ENCODE measurements at places on chromosomes 7 and 10.

- no peak for DNase-seq
Measured at GRCh38 chr7:130614449-130614848, 54.1 kb downstream of the COPG2 start.

DNA sequence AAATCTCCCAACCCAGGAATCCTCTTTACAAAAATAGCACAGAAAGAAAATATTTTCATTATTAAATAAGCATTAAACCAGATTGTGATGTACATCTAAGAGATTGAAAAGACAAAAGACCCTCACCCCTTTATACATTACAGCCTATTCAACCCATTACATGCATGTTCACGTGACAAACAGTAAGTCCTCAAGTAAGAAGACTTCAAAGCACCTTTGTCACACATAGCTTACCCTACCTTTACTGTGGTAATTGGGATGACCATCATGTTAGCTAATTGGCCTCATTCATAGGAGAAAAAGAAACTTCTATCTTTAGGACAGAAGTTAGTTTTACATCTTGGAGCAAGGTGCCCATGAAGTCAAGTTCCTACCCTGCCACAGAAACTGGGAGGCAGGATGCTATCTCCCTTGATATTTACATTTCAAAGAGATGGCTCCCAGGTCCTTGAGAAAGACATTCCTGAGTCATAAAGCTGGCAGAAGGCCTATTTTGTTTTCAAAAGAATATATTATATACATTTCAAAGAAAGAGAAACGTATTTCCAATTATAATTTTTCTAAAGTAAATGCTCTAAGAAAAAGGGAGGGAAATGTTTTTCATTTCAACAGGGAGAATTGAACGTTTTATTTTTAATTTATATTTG lies 48.1 kb downstream of the GNAI1 start:
- DNase-seq: peak; percentile 9

DNA sequence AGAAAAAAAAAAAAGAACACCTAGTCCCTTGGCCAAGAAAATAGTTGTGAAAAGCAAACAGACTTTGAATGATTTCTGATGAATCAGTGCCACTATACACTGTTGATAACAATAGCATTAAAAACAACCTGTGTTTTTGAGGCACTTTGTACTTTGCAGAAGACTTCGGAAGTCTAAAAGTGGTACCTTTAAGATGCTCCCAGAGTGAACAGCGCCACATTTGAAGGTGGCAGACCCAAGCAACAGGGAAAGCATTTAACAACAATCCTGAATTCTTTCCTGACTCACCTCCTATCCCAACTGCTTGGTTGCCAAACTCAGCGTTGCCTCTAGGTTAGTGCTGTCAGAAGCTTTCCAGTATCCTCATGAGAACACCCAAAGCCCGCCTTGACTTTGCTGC lies 102.5 kb upstream of the CCDC6 start:
- no peak for DNase-seq

- no peak for DNase-seq
Measured at GRCh38 chr10:33160151-33160550, 174.3 kb downstream of the NRP1 start.

- no peak for DNase-seq
Measured at GRCh38 chr7:30363778-30364563, 79.6 kb downstream of the ZNRF2 start.

GRCh38 chr7:66912195-66912594 lies 8.8 kb upstream of the TMEM248 start:
- no peak for DNase-seq

- no peak for DNase-seq
Measured at GRCh38 chr7:105940109-105940508, 23.0 kb upstream of the CDHR3 start.

DNA sequence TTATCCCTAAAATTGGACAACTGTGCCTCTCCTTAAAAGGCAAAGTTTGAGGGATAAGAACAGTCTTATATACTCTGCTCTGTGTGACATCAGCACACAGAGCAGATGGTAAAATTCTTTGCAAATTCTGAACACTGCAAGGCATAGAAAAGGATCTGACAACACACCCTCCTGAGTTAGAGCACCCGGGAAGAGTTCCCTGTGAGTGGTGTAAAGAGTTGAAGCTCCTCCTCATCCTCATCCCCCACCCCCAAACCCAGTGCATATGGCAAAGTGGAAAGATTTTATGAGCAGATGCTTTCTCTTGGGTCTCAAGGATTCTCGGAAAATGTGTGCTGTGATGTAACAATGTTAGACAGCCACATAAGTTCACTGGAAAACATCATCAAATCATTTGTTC lies 40.0 kb upstream of the DGKI start:
- peak; percentile 12 for DNase-seq

- DNase-seq: no peak
Measured at GRCh38 chr7:90605055-90605454, 8.9 kb downstream of the CDK14 start.

GRCh38 chr7:75866114-75866488 lies 12.7 kb upstream of the RHBDD2 start:
- peak; percentile 38 for DNase-seq

- no peak for DNase-seq
Measured at GRCh38 chr7:41121228-41121627, 581.7 kb downstream of the INHBA start.

- DNase-seq: no peak
Measured at GRCh38 chr10:76125900-76126299, 694.5 kb downstream of the LRMDA start.

DNA sequence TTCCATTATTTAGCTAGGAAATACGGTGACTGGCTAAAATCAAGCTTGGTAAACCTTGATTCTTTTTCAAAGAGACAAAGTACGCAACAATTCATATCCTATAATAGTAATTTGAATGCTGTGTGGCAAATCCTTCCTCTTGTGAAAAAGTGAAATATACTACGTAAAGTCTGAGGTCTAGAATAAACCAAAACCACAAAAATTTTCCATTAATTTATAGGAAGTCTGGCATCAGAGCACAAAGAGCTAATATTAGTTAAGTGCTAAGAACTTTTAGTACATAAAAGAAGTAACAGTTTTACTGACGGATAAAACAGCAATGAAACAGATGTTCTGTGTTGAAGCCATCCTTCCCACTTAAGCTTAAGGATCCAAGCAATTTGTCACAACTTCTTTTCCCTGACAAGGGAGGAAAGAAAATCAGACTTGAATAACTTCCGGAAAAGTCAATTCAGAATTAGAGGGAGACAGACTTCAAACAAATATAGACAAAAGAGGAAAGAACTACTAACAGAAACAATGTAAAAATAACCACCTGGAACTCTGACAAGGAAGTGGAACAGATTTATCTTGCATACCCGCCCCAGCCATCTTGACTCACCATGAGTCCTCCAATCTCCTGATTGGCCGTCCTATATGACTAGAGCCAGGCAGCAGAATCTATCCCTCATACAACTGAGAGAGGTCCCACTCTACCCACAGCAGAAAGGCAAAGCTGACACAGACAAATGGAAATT lies 34.6 kb downstream of the RHEB start:
- DNase-seq: peak; percentile 94

DNA sequence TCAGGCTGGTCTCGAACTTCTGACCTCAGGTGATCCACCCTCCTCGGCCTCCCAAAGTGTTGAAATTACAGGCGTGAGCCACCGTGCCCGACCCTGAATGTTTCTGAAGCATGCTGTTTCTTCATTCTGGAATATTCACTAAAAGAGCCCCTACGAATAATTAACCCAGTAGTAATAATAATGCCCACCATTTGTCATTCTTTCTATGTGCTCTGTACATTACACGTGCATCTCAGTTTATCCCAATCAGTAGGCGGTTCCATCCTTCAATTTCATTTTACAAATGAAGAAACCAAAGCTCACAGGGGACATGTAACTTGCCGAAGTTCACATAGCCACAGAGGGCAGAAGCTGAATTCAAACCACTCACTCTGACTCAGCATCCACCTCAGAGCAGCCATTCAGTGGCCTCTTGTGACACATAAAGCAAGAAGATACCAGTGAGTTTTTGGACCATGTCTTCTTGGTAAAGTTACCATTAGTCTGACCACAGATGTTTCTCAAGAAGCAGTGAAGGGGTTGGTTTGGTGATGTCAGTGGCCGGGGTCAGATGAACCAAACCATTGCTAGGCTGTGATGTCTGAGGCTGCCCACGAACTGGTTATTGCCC lies 71.9 kb upstream of the DUSP5 start:
- DNase-seq: peak; percentile 98

GRCh38 chr10:88538048-88538447 lies 45.1 kb downstream of the RNLS start:
- DNase-seq: peak; percentile 28

GRCh38 chr7:6279341-6279740 lies 6.9 kb upstream of the CYTH3 start:
- no peak for DNase-seq

- DNase-seq: no peak
Measured at GRCh38 chr7:112537822-112538387, 57.1 kb downstream of the LSMEM1 start.

- peak; percentile 71 for DNase-seq
Measured at GRCh38 chr7:101625031-101625791, 3.9 kb downstream of the MYL10 start.

- no peak for DNase-seq
Measured at GRCh38 chr10:118956802-118957442, 72.6 kb upstream of the NANOS1 start.

- peak; percentile 20 for DNase-seq
Measured at GRCh38 chr7:139738101-139738489, 39.7 kb downstream of the HIPK2 start.

DNA sequence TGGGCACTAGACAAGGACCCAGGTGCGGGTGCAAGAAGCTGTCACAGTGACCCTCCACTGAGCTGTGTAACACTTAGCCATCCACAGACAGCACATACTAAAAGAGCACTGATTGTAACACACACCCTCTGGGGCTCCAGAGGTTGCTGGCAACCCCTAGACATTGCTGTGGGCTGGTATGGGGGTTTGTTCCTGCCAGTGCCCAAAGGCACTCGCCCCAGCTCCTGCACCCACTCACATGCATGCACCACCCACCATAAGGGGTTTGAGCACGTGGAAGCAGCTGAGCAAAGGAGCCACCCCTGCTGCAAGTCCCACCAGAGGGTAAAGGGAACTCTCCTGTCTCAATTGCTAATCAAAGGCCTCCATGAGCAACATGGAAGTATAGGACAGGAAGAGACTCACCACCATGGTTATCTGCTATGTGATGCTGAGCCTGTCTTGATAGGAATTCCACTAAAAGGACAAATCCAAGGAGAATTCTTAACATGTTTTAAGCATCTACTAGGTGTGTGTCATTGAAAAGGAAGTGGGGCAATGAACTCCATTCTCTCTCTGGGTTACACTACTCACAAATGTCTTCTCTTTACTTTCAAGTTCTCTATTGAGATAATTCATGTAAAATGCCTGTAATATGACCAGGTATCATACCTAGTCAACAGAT lies 103.1 kb downstream of the GFRA1 start:
- peak; percentile 19 for DNase-seq

- no peak for DNase-seq
Measured at GRCh38 chr10:129049501-129049900, 417.5 kb upstream of the MGMT start.

GRCh38 chr10:7485799-7486198 lies 75.0 kb upstream of the SFMBT2 start:
- no peak for DNase-seq

GRCh38 chr10:17766731-17767130 lies 14.7 kb downstream of the TMEM236 start:
- DNase-seq: no peak

DNA sequence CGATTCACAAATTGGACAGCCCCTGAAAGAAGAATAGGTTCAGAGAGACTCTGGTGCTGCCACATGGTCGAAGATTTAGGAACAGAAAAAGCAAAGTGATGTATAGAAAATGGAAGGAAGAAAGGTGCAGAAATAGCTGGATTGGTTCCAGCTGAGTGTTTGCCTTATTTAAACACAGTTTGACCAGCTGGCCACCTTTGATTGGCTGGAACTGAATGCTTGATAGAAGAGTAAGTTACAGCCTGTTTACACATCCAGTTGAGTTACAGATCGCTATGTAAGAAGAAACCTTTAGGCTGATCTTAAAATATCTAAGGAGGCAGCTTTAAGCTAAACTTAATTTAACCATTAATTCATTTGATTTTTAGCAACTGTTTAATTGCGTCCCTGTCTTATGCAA lies 40.3 kb upstream of the KAT6B start:
- no peak for DNase-seq
